ENCODE measurements at places on chromosomes 6 and 20. TPM values are rescaled to one million over a fixed set of nuclear protein-coding genes. Genes with fewer than 3 reads are reported as not detected.

NOX3 gene
- not detected for total RNA-seq

DNA sequence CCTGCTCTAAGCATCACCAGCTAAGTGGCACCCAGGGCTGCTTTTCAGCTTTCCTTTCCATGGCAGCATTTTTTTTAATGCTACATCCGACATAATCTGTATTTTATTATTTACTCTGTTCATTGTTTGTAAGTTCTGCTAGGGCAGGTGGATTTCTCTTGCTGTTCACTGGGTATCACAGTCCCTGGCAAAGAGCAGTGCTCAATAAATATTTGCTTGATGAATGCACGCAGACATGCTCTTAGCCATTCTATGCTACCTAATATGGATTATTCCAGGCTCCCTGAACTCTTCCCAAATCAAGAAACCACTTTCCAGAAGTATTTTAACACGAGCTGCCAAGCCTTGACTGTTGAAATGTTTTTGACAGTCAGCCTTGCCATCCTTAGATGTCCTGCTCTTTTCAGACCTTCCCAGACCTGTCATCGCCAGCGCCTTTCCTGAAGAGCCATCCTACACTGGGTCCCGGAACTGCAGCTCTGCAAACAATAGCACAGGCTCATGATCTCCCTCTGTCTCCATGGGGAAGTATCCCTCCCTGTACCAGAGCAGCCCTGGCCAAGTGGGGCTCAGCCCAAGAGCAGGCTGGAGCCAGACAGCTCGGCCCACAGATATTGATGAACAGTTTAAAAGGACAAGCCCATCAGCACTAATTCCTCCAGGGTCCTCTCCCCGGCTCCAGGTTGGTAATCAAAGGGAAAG is 136.5 kb upstream of the CDH4 start:
- DNase-seq, result no peak

- no peak for DNase-seq
These were observed 84.3 kb downstream of the MOXD1 start for GRCh38 chr6:132316970-132317369.

- DNase-seq, result peak; percentile 17
These were observed 133.8 kb downstream of the ARID1B start for GRCh38 chr6:156910938-156911337.

GRCh38 chr6:85449388-85449817 is 480 bp upstream of the NT5E start:
- peak; percentile 44 for DNase-seq

DNA sequence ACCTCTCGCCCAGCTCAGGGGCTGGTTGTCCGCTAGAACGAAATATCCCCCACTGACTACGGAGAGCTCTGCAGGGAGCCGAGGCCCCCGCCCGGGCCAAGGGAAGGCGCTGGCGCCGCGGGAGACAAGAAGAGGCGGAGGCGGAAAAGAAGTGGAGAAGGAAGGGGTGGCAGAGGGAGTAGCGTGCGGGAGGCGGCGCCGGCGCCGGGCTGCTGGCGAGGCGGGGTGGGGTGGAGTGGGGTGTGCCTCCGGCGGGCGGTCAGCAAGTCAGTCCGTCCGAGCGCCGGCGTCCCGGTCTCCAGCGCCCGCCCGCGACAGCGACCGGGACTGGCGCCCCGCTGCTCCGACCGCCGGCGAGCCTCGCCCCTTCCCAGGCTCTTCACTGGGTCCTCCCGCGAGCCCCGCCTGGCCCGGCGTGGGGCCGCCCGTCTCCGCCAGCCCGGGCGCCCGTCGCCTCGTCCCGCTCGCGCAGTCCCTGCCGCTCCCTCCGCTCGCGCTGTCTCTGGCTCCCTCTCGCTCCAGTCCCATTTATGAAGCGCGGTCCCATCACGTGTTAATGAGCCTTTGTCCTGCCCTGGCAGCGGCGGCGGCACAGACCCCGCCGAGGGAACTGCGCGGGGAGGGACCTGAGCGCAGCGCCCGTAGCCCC is at the start of gene CNR1:
CNR1 (minus strand) TSS at position 504 of the 649 bp plus-strand sequence. CDS start 21,073 bp downstream, outside the sequence.
- DNase-seq, result no peak

GRCh38 chr6:3305216-3305565 is 46.4 kb downstream of the PSMG4 start:
- DNase-seq, result no peak

DNA sequence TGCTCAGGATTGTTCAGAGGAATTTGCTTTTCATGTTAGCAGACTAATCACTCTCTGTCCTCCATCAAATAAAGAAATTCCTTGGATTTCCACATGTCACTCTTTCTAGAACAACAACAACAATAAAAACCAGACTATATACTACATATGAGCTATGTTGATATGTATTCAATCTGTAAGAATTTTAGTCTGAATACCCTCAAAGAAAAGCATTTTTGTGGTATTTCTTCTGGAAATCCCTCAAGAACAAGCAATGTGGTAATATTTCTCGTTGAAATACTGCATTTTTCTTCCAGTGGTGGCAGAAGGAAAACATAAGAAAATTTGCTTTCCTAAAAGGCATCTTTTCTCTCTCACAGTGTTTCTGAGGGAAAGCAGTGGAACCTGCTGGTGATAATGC is 312.6 kb upstream of the RSPO3 start:
- DNase-seq, result no peak

All from MCF 10A (cell line).